ENCODE measurements at places on chromosomes 5 and 9. TPM values are rescaled to one million over a fixed set of nuclear protein-coding genes. Genes with fewer than 3 reads are reported as not detected.

The ZFP37 gene
- 3.7 TPM for total RNA-seq

GRCh38 chr5:126002222-126002897, 420.8 kb upstream of the GRAMD2B start:
- no peak for DNase-seq
- peak overlapping the region; percentile 22 for H3K27ac ChIP-seq
- peaks cover 33% of the 10 kb centered on the region for H3K4me1 ChIP-seq
- H3K36me3 ChIP-seq, result no peaks in the 10 kb centered on the region
- H3K4me3 ChIP-seq, result no peak overlapping the region
- no peaks in the 10 kb centered on the region for H3K27me3 ChIP-seq

The SH3PXD2B gene
- total RNA-seq, result 30.9 TPM

DNA sequence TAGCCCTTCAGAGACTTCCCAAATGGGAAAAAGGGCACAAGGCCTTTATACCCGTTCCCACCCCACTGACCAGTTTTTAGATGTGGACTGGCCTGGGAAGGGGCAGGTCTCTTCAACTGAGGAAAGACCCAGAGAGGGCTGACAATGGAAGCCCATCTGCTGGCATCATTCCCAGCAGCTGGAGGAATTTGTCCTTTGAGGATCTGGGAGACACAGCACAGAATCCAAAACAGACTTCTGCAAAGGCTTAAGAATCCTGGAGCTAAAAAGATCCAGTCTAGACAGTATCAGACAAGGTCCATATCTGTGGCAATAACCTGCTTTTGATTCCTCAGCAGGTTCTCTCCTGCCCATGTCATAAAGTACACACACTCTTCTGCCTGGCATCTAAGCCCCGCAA, 329.2 kb downstream of the TMEM167A start:
- no peaks in the 10 kb centered on the region for H3K36me3 ChIP-seq
- DNase-seq, result no peak
- no peak overlapping the region for H3K4me3 ChIP-seq
- H3K27me3 ChIP-seq, result no peaks in the 10 kb centered on the region
- no peak overlapping the region for H3K27ac ChIP-seq
- no peaks in the 10 kb centered on the region for H3K4me1 ChIP-seq

GRCh38 chr9:107636571-107637381, 147.2 kb upstream of the KLF4 start:
- H3K36me3 ChIP-seq, result no peaks in the 10 kb centered on the region
- H3K4me1 ChIP-seq, result peaks cover 24% of the 10 kb centered on the region
- H3K4me3 ChIP-seq, result peak overlapping the region; percentile 40
- no peak for DNase-seq
- H3K27me3 ChIP-seq, result no peaks in the 10 kb centered on the region
- peak overlapping the region; percentile 96 for H3K27ac ChIP-seq

DNA sequence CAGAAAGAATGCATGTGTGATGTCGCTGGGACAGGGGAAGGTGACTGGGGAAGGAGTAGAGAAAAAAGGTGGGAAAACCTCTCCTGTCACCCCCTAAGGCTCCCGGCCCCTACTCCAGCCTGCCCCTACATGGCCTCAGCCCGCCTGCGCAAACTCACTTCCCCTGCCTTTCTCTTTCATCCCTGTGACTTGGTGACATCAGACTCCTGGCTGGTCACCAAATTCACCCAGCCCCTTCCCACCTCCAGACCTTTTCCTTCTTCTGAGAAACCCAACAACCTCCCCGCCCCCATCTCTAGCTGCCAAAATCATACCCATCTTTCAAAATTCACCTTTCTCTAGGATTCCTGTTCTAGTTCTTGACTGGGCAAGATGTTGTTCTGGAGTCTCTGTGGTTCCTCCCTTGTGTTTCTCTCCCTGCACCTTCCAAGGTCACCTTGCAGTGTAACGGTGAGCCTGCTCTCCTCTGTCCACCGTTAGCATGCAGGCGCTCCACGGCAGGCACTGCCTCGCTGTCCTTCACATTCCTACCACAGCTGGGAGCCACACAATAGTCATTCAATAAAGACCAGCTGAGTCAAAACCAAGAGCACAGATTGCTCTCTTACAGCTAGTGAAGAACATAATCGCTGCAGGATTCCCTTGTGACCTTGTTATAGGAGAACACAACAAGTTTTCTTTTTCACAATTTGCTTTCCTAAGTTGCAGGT, 134.5 kb downstream of the FANCC start:
- no peaks in the 10 kb centered on the region for H3K36me3 ChIP-seq
- H3K27ac ChIP-seq, result no peak overlapping the region
- H3K4me3 ChIP-seq, result no peak overlapping the region
- no peaks in the 10 kb centered on the region for H3K4me1 ChIP-seq
- no peak for DNase-seq

- no peak for DNase-seq
- no peak overlapping the region for H3K27ac ChIP-seq
- H3K27me3 ChIP-seq, result no peaks in the 10 kb centered on the region
- no peaks in the 10 kb centered on the region for H3K36me3 ChIP-seq
- H3K4me1 ChIP-seq, result no peaks in the 10 kb centered on the region
- no peak overlapping the region for H3K4me3 ChIP-seq
These were observed 133.5 kb upstream of the DAP start for GRCh38 chr5:10894445-10895054.

GRCh38 chr5:173618927-173619519, 2.6 kb upstream of the BOD1 start:
- H3K27ac ChIP-seq, result no peak overlapping the region
- no peaks in the 10 kb centered on the region for H3K36me3 ChIP-seq
- no peaks in the 10 kb centered on the region for H3K27me3 ChIP-seq

The CEL gene
- total RNA-seq, result 0.74 TPM

The DIPK1B gene
- 11.5 TPM for total RNA-seq

The FOCAD gene
- 39.8 TPM for total RNA-seq

DNA sequence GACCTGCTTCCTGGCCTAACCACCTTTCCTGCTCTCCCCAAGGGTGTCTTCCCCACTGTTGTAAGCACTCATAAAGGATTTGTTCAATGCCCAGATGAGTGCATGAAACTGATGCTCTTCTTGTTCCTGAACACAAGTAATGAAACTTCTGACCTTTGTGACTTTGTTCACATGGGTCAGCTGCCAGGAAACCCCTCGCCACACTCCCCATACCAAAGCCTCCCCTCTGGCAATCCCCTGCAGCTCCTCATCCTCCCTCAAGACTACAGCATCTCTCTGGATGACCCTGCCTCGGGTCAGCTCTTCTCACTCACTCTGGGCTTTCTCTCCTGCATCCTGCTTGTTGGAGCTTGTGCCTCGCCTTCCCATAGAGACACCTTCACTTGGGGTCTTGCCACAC, 72.2 kb upstream of the SPTLC1 start:
- H3K4me1 ChIP-seq, result no peaks in the 10 kb centered on the region
- H3K36me3 ChIP-seq, result no peaks in the 10 kb centered on the region
- no peak overlapping the region for H3K27ac ChIP-seq
- no peak for DNase-seq
- H3K4me3 ChIP-seq, result no peak overlapping the region

GRCh38 chr5:138948471-138949222, 73.5 kb upstream of the LRRTM2 start:
- H3K4me3 ChIP-seq, result no peak overlapping the region
- peaks cover 19% of the 10 kb centered on the region for H3K4me1 ChIP-seq
- H3K27me3 ChIP-seq, result no peaks in the 10 kb centered on the region
- no peak overlapping the region for H3K27ac ChIP-seq
- DNase-seq, result no peak

The SLC35A4 gene
- 21.4 TPM for total RNA-seq

DNA sequence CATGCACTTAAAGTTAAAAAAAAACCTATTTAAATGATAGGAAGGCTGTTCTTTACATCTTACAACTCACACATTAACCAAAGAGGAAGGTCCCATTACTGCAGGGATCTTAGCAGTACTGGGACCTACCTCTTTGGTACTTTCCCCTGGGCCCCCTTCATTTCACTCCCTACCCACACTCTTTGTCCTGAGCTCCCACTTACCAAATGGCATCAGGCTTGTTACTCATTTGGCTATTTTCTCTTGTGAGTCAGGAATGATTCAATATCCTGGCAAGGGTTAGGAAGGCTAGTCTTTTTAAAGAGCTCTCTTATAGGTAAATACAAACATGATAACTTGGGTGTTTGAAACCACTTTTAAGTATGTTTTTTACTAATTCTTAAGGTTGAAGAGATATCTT, 117.4 kb upstream of the ELL2 start:
- no peaks in the 10 kb centered on the region for H3K36me3 ChIP-seq
- H3K27me3 ChIP-seq, result no peaks in the 10 kb centered on the region
- no peak overlapping the region for H3K27ac ChIP-seq
- DNase-seq, result no peak

- H3K27me3 ChIP-seq, result no peaks in the 10 kb centered on the region
- H3K36me3 ChIP-seq, result no peaks in the 10 kb centered on the region
- H3K4me3 ChIP-seq, result no peak overlapping the region
- H3K27ac ChIP-seq, result no peak overlapping the region
These were observed 101.2 kb downstream of the HMHB1 start for GRCh38 chr5:143913008-143913752.

DNA sequence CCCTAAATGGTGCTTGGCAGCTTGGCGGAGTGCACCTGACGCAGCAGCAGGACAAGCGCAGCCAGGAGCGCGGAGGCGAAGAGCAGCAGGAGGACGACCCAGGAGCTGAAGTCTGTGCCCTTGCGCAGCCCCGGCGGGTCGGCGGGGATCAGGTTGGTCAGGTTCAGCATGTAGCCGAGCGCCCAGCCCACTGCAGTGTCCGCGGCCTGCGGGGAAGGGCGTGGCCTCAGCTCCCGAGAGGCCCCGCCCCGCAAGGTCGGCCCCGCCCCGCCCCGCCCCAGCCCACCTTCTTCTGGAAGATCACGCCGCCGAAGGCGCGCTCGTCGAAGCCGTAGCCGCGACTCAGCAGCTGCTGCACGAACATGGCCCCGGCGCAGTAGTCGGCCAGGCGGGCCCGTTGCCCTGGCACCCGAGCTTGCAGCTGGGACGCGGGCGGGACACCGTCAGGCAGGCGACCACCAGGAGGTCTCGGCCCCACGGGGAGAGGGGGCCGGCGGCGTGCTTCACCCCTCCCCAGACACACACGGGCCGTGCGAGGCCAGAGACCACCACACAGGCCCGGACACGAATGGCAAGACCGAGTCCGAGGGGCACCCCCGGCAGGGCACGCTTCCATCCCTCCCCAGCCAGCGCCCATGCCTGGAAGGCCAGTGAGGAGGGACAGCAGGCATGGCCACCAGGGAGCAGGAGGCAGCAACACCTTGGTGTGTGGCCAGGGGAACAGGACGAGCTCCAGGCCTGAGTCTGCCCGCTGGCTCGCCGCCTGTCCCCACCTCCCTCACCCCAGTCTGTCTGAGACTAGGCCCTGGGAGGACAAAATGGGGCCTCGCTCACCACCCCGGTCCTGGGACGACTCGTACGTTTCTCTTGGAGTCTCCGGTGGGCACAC, 2.9 kb upstream of the NPDC1 start:
- no peak overlapping the region for H3K4me3 ChIP-seq
- H3K27me3 ChIP-seq, result no peaks in the 10 kb centered on the region
- no peak for DNase-seq
- no peaks in the 10 kb centered on the region for H3K36me3 ChIP-seq
- no peak overlapping the region for H3K27ac ChIP-seq

GRCh38 chr5:10335711-10336470, 17.6 kb upstream of the MARCHF6 start:
- H3K27me3 ChIP-seq, result no peaks in the 10 kb centered on the region
- H3K27ac ChIP-seq, result no peak overlapping the region
- H3K4me1 ChIP-seq, result peaks cover 29% of the 10 kb centered on the region
- no peaks in the 10 kb centered on the region for H3K36me3 ChIP-seq
- DNase-seq, result peak; percentile 34

GRCh38 chr9:34097865-34098264, 28.6 kb downstream of the DCAF12 start:
- DNase-seq, result no peak
- H3K36me3 ChIP-seq, result no peaks in the 10 kb centered on the region
- H3K4me3 ChIP-seq, result no peak overlapping the region
- H3K4me1 ChIP-seq, result no peaks in the 10 kb centered on the region
- no peak overlapping the region for H3K27ac ChIP-seq

The PTGES gene
- total RNA-seq, result 18.9 TPM

DNA sequence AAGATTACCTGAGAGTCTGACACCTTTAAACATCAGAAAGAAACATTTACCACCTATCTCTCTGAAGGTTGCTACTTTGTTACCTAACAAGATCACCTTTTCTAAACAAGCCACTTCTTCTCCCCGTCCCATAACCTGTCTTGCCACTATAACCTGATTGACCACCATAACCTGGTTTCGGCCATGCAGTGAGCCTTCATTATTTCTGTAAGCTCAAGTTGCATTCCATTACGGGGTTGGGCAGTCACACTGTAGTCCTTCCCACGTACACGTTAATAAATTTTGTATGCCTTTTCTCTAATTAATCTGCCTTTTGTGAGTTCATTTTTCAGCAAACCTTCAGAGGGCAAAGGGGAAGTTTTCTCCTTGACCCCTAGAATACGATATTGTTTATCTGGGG, 28.0 kb upstream of the CCNG1 start:
- H3K27me3 ChIP-seq, result no peaks in the 10 kb centered on the region
- no peaks in the 10 kb centered on the region for H3K36me3 ChIP-seq
- H3K4me1 ChIP-seq, result peaks cover 5% of the 10 kb centered on the region
- no peak overlapping the region for H3K4me3 ChIP-seq
- no peak overlapping the region for H3K27ac ChIP-seq

- no peaks in the 10 kb centered on the region for H3K4me1 ChIP-seq
- H3K4me3 ChIP-seq, result no peak overlapping the region
- no peak for DNase-seq
- H3K27me3 ChIP-seq, result no peaks in the 10 kb centered on the region
- no peak overlapping the region for H3K27ac ChIP-seq
These were observed 140.2 kb upstream of the SGCD start for GRCh38 chr5:156186760-156187159.

DNA sequence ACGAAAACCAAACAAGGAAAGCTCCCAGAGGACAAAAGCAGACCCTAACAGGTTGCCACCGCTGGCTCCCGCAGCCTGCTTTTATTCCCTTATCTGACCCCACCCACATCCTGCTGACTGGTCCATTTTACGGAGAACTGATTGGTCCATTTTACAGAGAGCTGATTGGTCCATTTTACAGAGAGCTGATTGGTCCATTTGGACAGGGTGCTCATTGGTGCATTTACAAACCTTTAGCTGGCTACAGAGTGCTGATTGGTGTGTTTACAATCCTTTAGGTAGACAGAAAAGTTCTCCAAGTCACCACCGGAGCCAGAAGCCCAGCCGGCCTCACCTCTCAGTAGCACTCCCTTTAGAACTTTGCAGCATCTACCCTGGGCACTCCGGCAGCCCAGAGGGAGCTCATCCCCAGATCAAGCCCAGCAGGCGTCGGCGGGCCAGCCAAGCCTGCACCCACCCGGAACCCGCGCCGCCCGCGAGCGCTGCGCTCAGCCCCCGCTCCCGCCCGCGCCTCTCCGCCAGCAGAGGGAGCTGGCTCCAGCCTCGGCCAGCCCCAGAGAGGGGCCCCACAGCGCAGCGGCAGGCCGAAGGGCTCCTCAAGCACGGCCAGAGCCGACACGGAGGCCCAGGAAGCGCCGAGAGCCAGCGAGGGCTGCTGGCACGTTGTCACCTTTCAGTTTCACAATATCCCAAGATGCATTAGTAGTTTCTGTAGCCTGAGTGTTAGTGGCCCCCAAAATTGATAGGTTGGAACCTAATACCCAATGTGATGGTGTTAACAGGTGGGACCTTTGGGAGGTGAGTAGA, 35.3 kb upstream of the CLPTM1L start:
- peaks cover 9% of the 10 kb centered on the region for H3K4me1 ChIP-seq
- no peaks in the 10 kb centered on the region for H3K36me3 ChIP-seq
- DNase-seq, result no peak
- no peaks in the 10 kb centered on the region for H3K27me3 ChIP-seq
- peak overlapping the region; percentile 11 for H3K4me3 ChIP-seq

- H3K4me3 ChIP-seq, result no peak overlapping the region
- no peak overlapping the region for H3K27ac ChIP-seq
- H3K36me3 ChIP-seq, result no peaks in the 10 kb centered on the region
- H3K4me1 ChIP-seq, result no peaks in the 10 kb centered on the region
- peak; percentile 47 for DNase-seq
These were observed 102.0 kb upstream of the FSTL4 start for GRCh38 chr5:133714161-133714915.

All from vagina (tissue), 2 donors.